IPS DF 19.7 (cell line): ENCODE measurements at places on chromosomes 11 and 22.

DNA sequence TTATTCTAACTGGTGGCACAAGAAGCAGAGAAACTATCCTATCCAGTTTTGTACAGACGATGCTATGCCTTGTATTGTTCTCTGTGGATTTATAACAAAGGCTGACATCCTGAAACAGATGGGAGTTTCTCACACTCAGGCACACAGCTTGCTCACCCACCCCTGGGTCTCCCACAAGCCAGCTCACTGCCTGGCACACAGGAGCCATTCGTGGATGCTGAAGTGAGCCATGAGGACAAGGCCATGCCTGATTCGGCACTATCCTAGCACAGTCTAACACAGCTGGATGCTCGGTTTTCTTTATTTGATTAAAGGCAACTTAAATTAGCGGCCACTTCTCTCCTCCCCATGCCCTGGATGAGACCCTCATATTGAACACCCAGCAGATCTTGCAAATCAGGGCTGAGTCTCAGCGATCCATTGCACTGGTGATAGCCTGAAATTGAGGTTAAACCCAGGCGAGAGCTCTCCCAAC lies 25.7 kb upstream of the TMPRSS4 start:
- DNase-seq: no peak

DNA sequence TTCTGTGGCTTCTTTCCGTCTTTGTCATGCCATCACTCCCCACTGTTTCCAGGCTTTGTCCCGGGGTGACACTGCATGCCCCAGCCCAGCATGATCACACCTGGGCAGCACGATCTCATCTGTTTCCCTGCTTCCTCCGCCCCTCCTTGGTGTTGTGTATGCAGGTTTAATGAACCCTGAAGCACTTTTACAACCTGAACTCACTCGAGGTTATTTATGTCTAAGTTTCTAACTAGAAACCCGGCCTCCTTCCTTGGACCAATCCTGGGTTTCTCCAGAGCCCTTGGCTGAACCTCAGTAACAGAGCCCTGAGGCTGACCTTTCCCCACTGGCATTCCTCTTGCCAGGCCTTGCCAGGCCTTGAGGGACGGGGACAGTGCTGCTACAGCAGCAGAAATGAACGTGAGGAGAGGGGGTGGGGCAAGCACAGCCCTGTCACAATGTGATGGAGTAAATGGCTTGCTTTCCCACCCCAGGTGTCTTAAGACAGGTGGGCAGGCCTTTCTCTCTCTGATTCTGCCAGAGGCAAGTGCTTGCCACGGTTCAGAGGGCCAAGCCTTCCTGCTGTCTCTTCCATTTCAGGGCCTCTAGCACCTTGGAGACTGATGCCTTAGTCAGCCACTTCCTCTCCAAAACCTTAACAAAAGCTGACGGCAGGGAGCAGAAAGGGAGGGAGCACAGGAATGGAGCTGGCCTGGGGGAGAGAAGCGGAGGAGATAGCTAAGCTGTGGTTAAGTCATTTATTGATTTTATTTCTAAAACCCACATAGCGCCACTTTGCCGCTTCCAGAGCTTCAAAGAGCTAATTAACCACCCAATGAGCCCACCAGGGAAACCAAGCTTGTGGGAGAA lies 3.1 kb upstream of the PYGM start:
- DNase-seq: no peak

DNA sequence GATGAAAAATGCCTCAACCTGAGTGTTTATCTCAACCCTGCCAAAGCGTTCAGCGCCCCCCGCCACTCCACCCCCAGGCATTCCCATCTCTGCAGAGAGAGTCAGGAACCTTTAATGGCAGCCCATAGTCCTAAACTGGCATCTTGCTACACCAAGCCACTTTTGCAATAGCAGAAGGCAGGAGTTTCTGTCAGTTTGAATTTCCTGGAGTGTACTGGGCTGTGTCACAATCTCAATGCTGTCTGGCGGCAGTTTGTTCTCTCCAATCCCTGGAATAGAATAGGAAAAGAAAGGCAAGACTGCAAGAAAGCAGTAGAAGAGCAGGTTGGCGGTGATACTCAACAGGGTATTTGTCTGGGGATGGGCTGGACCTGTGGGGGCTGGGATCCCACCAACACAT lies 32.9 kb upstream of the FLI1 start:
- DNase-seq: no peak

DNA sequence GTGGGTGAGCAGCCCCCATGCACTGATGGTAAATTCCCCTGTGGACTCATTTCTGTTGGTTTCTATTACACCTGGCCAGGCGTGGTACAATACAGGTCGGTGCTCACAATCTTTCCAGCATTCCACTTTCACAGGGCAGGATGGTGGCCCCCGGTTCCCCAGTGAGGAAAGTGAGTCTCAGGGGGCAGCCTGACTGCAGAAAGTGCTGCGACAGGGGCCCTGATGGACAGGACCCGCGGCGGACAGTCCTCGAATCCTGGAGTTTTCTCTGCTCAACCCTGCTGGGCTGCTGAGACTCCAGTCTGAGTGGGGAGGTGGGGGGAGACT lies 3.1 kb upstream of the PGGHG start:
- no peak for DNase-seq

- no peak for DNase-seq
These were observed 8.3 kb downstream of the OSBPL5 start for GRCh38 chr11:3156661-3157311.

DNA sequence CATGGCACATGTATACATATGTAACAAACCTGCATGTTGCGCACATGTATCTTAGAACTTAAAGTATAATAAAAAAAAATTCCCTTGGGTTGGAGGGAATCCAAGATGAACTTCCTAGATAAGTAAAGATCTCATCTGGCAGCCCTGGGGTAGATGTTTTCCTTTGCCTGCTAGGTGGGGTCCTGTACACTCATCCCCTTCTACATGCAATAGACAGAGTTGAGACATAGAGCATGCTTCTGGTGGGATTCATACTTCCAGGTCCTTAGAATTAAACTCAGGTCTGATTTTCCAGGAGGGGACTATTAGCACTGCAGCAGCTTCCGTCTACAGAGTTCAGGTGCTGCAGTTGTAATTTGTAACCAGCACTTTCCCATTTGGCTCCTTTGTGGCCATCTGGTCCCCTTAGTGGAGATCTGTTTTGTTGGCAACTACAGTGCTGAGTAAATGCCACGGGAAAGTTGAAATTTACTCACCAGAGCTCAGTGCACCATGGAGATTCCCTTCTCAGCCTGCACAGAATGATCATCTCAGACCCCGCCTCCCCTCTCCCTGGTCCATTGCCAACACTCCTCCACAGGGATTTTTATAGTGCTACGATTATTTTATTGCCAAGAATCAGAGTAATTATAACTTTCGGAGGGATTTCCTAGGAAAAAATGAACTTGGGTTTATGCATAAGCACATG lies 220.1 kb upstream of the E2F8 start:
- no peak for DNase-seq

GRCh38 chr11:131504199-131504949 lies 134.0 kb downstream of the NTM start:
- peak; percentile 64 for DNase-seq

- no peak for DNase-seq
These were observed 7.8 kb downstream of the SIGIRR start for GRCh38 chr11:406796-407650.

- no peak for DNase-seq
These were observed 201.1 kb downstream of the DBX1 start for GRCh38 chr11:19959210-19959609.

DNA sequence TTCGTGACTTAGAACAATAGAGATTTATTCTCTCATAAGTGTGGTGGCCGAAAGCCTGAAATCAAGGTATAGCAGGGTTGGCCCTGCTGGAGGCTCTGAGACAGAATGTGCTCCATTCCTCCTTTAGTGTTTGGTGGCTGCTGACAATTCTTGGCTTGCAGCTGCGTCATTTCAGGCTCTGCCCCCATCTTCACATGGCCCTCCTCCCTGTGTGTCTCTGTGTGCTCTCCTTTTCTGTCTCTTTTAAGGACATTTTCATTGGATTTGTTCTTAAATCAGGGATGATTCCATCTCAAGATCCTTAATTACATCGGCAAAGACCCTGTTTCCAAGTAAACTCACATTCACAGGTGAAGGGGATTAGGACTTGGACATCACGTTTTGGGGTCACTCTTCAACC lies 10.2 kb upstream of the APOL6 start:
- DNase-seq: no peak

- no peak for DNase-seq
These were observed 21.9 kb downstream of the SCUBE1 start for GRCh38 chr22:43320943-43321900.

GRCh38 chr11:29351301-29351873 lies 665.4 kb downstream of the KCNA4 start:
- DNase-seq: no peak

DNA sequence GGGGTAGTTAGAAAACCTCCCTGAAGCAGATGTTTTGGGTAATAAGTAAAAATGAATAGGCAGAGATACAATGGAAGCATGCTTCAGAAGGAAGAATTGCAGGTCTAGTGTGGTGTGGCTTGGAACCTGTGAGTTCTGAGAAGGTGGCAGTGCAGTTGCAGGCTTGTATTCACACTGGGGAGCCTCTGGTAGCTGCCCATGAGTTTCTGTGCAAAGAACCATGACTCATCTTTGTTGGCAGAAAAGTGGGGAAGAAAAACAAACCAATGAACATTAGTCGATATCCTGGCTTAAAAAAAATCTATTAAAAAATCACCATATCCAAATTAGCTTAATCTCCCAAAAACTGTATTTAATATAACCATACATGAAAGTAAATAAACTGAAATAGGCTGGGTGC lies 232.6 kb downstream of the FAT3 start:
- no peak for DNase-seq

DNA sequence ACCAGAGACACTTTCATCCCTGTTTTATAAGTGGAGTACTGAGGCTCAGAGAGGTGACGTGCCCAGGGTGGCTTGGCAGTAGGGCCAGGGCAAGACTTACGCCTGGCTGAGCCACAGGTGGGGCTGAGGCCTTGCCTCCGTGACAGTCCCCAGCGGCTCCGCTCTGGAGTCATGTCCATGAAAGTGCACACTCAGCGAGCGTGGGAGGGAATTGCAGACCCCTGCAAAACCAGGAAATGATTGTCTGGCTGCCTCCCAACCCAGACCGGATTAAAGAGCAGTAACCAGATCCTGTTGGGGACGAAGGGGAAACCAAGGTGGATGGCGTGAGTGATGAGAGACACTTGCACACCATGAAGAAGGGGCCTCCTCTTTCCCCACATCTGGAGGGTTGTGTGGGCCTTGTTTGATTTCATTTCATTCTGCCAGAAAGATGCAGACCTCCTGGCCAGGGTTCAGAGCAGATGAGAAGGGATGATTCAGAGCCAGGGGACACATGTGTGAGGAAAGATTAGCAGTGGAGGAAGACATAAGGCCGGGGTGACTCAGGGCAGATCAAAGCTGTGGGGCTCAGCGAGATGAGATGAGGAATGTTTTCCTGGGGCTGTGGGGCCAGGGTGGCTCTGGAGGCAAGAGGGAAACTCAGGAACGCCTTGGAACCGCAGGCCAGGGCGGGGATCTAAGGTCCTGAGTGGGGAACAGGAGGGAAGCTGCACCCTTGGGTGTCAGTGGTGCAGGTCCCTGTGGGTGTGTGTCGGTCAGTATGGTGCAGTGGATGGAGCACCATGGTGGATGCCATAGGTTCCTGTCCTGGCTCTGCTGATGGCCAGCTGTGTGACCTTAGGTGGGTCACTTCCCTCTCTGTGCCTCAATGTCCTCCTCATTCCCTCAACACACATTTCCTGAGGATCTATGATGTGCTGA lies 29.9 kb upstream of the LRRC32 start:
- no peak for DNase-seq

DNA sequence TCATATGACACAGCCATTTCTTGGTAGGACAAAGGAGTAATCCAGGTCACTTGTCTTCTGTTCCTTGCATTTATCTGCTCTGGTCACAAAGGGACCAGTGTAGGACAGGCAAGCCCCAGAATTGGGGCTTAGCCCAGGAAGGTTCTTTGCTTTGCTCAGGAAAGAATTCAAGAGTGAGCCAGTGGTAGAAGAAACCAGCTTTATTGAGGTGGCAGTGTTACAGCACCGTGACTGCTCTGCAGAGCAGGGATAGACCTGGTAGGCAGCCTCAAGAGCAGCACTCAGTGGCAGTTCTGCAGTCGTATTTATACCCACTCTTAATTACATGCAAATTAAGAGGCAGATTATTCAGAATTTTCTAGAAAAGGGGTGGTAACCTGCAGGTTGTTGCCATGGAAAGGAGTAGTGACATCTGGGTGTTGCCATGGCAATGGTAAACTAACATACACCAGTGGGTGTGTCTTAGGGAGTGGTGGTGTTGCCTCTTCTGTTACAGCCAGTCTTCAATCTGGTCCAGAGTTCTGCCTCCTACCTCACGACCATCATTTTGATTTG lies 84.9 kb upstream of the RAB1B start:
- no peak for DNase-seq

GRCh38 chr11:128207861-128208321 lies 379.5 kb downstream of the ETS1 start:
- DNase-seq: no peak

DNA sequence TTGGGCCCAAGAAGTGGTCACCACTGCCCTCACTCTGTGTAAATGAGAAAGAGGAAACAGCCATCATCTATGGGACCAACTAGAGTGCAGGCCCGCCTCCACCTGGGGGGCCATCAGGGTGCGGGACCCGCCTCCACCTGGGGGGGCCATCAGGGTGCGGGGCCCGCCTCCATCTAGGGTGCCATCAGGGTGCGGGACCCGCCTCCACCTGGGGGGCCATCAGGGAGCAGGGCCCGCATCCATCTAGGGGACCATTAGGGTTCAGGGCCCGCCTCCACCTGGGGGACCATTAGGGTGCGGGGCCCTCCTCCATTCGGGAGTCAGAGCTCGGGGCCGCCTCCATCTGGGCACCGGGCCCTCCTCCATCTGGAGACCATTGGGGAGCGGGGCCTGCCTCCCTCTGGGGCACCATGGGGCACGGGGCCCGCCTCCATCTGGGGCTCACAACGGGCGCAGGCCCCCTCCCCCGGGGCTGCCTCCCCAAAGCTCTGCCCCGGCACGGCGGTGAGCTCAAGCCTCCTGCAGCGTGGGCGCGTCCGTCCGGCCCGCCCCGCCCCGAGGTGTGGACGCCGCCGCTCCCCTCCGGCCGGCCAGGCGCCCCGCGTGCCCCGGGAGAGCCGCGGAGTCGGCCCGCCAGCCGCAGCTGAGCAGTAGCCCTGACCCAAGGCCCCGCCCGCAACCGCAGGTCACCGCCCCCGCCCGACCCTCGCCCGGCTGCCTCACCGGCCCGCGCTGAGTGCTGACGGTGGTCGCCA lies 512 bp downstream of the TOLLIP start:
- no peak for DNase-seq

GRCh38 chr22:22770280-22770871 lies 117.2 kb upstream of the IGLL5 start:
- no peak for DNase-seq

DNA sequence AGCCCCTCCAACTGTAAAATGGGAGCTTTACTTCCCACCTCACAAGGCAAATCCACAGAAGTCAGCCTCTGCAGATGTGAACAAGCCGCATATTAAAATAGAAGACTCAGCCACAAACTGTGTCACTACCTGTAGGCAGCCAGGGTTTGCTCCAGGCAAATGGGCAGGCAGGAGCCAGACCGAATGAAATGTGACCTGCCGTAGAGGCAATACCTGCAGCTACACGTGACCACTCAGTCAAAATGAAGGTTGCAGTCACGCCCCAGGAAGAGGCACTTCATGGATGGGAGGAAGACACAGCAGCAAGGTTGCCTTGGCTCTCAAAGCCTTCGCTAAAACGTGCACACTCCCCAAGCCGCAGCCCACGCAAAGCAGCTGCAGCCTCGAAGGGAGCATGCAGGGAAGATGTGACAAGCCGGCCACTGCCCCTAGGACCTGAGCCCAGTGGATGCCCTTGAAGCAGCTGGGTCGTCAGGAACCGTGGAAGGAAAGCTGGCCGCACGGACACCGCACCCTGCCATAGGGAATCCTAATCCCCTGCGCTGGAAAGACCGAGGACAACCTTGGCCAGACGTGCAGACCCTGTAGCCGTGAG lies 53.1 kb downstream of the SHANK2 start:
- no peak for DNase-seq

- no peak for DNase-seq
These were observed 169.7 kb downstream of the IGLL1 start for GRCh38 chr22:23410411-23410810.
